ENCODE measurements at places on chromosomes 4 and X.

- no peak for DNase-seq
These were observed 113.5 kb upstream of the USP9X start for GRCh38 chrX:40971736-40972135.

DNA sequence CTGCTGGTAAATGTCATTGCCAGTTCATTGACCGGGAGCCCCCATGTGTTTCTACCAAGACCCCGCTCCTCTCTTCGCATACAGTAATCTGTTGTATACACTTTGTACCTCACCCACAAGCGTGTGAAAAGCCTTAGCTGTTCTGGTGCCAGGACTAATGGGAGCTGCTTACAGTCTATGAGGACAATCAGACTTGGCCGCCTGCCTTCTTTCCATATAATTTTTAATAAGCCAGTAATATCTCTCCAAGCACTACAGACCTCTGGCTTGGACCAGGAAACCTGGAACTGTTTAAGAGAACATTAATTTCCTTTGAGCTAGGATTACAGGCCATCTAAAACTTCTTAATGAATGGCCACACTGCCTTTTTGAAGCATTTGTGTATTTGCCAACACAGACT is 149.7 kb upstream of the MSX1 start:
- no peak for DNase-seq

- no peak for DNase-seq
These were observed 1.5 kb downstream of the TMEM271 start for GRCh38 chr4:574346-575161.

DNA sequence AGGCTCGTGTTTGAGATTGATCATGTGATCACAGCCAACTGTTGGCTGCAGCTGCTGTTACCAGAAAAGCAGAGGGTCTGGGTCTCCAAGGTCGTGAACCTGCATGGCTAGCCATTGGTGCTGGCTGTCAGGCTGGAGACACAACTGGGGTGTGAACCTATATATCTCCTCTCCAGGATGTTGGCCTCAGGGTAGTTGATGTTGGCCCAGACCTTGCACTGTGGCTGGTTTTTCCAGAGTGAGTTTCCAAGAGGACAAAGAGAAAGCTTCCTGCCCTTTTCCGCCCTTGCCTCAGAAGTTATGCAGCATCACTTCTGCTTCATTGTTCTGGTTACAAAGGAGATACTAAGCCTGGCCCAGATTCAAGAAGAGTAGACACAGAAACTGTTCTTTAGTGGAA is 607.8 kb upstream of the HS3ST1 start:
- DNase-seq: no peak

GRCh38 chr4:121030131-121030530 is 42.2 kb downstream of the NDNF start:
- no peak for DNase-seq

GRCh38 chr4:148057516-148057915 is 325.6 kb downstream of the ARHGAP10 start:
- DNase-seq: no peak

DNA sequence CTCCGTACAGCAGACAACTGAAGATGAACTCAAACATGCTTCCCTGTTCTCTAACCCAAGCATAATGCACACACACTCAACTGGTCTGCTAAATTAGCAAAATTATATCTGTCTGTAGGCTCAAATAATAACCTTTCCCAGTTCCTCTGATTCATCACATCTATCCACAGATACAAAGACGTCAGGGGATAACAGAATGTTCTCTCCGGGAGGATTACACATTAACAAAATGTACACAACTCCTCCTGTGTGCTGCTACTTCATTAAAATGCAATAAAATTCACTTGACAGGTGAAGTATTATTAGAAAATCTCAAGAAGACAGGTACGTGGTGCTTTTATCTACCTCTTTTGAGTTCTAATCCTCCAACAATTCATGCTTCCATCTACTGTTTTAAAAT is 57.4 kb downstream of the FAT1 start:
- no peak for DNase-seq

- DNase-seq: no peak
These were observed 137.5 kb downstream of the PALLD start for GRCh38 chr4:168634276-168634802.

- no peak for DNase-seq
These were observed 94.5 kb upstream of the PRKX start for GRCh38 chrX:3807906-3808305.

DNA sequence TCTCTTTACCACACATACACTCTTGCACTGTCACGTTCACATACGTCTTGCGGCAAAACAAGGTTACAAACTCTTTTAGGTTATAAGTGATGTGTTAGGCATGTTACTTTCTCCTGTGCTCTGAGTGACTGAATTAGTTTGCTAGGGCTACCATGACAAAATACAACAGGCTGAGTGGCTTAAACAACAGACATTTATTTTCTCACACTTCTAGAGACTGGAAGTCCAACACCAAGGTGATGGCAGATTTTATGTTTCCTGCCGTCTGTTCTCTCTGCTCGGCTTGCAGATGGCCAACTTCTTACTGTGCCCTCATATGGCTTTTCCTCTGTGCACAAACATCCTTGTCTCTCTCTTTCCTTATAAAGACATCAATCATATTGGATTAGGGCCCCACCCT is 1224.3 kb upstream of the TENM3 start:
- DNase-seq: no peak

GRCh38 chr4:133188433-133189146 is 39.5 kb downstream of the PCDH10 start:
- no peak for DNase-seq

DNA sequence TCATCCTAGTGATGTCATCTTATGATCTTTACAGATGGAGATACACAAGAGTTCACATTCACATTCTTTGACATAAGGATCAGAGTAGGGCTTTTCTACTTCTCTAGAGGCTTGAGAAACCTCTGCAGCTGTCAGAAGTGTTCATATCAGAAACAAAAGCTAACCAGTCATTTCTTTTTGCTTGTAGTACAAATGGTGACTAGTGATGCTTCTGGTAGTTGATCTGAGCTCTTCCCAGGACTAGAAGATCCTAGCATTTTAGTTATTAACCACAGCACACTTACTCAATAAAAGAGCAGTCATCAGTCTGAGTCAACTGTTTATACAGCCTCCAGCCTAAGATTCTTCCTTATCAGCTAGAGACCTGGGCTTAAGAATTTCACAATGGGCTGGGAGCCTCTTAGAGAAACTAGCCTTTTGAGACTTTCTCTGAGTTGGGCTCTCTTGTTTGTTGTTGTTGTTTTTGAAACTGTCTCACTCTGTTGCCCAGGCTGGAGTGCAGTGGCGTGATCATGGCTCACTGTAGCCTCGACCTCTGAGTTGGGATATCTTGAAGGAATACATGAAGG is 84.1 kb downstream of the TMEM164 start:
- no peak for DNase-seq

DNA sequence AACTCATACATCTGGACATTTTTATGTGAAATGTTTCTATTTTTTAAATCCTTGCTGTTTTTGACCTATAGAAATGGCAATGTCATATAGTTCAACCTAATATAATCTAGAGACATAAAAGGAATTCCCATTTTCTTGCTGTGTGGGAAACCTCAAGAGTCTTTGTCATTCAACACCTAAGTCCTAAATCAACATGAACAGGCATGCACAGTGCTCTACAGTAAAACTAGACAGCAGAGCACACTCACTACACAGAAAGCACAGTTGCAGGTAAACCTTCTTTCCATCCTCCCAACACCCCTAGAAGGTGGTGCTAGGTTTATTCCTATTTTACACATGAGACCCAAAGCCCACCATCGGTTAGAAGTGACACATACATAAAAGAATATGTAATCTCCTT is 79.1 kb upstream of the C1QTNF7 start:
- no peak for DNase-seq

GRCh38 chrX:32673193-32673592 is 538.2 kb downstream of the DMD start:
- DNase-seq: no peak

- no peak for DNase-seq
These were observed 41.7 kb upstream of the H2AZ1 start for GRCh38 chr4:99991741-99992140.

GRCh38 chr4:142126890-142127497 is 490.6 kb downstream of the IL15 start:
- peak; percentile 2 for DNase-seq

DNA sequence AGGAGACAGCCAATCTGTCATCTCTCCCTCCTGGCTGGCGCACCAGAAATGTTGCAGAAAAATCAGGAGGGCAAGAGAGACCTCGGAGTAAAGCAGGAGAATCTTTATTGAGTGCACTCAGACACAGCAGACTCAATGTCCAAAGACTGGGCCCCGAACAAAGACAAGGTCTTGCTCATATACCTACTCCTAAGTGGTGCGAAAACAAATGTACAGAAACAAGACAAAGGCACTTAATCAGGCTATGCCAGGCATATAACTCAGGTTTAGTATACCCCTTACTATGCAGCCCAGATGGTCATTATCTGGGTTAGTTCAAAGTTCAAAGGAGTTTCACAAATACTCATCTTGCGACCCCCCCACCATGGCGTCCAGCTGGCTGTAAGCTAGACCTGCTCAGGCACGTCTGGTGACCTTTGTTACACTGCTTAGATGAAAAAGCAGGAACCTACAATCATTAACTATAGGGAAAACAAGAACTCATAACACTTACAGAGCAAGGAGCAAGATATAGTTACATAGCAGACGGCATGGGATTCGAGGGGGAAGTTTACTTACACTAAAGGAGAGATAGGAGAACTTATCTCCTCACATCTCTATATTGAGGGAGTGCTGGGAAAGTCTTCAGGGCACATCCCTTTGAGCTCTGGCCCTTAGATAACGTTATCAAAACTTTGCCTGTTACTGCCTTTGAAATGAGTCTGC is 27.5 kb downstream of the SULT1E1 start:
- no peak for DNase-seq

All from iPS DF 19.7 (cell line).